ENCODE measurements at places on chromosomes 6 and 20. TPM values are rescaled to one million over a fixed set of nuclear protein-coding genes. Genes with fewer than 3 reads are reported as not detected.
A peak's percentile ranks its signal among the peaks of the same experiment; 100 is the strongest.

- DNase-seq = no peak
These were observed 708.4 kb downstream of the CD109 start for GRCh38 chr6:74404366-74404765.

DNA sequence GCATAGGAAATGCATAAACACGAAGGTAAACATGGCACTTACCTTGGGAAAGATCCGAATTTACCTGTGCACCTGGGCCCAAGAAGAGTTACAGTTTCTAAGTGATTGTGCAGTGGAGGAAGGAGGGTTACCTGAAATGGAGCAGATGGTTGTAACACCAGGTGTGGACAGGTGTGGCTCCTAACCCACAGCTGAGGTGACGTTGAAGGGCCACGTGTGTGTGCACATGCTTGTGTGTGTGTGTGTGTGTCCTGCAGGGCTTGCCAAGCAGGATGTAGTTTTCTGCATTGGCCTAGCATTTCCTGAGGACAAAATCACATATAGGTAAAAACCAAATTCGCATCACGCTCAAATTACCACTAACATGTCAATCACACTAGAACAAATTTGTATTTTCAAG lies 240.8 kb downstream of the ANKRD60 start:
- no peak for DNase-seq

DNA sequence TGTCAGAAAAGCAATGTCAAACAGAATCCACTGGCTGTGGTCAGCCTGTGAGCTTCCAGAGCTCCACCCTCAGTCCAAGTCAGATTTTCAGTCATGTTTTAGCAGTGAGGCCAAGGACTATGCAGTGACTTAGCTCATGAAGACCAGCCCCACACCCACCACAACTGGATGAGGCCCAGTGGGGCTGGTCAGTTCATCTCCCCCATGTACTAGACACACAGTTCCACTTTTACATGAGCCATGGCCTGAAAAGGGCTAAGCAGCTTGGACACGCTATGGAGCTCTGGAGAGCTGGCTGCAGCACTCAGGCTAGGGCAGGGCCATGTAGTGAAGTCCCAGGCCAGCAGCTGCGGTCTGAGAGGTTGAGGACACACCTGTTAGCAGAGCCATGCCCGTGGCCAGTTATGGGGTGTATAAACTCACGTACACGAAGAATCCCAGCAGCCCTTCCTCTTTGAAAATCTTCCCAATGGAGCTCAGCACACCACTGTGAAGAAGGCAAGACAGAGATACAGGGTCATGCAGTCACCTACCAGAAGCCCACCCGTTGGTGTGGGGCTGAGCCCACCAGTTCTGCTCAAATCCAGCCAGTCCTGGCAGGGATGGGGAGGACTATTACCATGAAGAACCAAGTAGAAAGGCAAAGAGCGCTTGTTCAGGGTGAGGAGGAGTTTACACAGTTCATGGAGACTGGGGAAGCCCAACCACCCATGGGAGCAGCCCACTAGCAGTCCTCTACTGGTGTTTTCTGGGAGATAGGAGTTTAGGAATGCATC lies 10.6 kb downstream of the MTCH1 start:
- no peak for DNase-seq

DNA sequence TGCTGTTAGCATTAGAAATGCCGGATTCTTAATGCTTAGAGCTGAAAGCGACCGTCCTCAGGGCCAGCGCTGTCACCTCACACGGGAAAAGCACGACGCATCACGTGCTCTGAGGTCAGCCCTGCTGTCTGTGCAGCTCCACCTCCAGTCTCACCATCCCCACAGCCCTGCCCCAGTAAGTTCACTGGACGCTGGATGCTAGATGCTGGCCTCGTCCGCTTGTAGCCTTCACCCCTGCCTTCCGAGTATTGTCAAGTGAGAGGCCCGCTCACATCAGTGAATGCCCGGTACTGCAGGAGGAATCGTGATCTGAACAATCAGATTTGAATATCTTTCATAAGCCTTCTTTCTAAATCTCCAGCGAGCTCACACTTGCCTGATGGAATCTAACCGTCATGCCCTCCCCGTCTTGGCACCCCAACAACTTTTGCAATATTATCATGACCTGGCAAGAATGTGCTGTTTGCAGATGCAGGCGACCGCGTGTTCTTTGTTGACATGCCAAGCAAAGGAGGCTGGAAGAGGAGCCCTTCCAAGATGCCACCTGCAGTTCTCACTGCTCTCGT lies 64.9 kb downstream of the DLL1 start:
- peak; percentile 45 for DNase-seq

DNA sequence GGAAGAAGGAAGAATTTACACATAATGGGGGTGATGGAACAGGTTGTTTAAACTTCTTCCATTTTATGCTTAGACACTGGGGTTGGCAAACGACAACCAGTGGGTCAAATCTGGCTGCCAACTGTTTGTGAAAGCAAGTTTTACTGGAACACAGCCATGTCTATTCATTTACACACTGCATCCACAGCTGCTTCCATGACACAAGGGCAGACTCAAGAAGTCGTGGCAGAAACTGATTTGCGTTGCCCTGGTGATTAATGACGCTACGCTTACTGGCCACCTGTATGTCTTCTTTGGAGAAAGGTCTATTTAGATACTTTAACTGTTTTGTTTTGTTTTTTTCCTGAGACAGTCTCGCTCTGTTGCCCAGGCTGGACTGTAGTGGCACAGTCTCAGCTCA lies 19.0 kb downstream of the CTCFL start:
- DNase-seq = no peak

- no peak for DNase-seq
These were observed 117.6 kb downstream of the JPH2 start for GRCh38 chr20:44069203-44070011.

FNDC11 gene
- 0.63 TPM for total RNA-seq

CRISP3 gene
- 31.8 TPM for total RNA-seq

E2F1 gene
- 6.6 TPM for total RNA-seq

Measured in urinary bladder (tissue), 4 donors.